ENCODE measurements at places on chromosomes 5 and 9.

DNA sequence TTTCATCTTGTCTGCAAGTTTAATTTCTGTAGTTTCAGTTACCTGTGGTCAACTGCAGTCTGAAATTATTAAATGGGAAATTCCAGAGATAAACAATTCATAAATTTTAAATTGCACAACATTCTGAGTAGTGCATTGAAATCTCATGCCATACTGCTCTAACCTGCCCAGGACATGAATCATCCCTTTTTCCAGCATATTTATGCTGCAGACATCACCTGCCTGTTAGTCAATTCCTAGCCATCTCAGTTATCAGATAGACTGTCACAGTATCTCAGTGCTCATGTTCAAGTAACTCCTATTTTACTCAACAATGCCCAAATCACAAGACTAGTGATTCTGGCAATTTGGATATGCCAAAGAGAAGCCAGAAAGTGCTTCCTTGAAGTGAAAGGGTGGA lies 223.0 kb upstream of the GRIA1 start:
- DNase-seq: no peak

DNA sequence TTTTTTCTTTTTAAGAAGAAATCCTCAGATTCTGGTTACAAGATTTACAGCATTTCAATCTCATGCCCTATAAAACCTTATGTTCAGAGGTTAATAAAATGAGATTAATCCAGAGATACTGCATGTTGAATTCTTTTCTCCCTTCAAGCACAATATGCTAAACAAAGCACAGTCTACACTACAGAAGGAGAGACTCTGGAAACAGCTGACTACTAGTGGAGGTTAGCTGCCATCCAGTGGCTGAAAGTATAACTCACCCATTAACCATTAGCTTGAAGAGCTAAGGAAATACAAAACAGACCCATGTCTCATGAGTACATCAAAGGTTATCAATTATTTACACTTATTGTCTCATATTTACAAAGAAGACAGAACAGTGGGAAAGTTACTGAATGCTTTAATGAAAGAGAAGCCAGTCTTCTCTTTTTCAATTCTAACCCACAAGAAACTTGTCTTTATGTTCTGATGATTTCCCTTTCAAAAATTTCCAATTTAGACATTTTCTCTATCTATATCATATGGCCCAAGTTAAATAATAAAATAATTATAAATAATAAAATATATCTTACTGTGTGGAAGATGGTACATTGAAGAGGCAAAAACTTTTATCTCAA lies 12.7 kb upstream of the DNAH5 start:
- DNase-seq: no peak

- no peak for DNase-seq
Measured at GRCh38 chr5:67163863-67164595, 32.6 kb downstream of the CD180 start.

GRCh38 chr9:2065704-2066103 lies 50.6 kb downstream of the SMARCA2 start:
- no peak for DNase-seq

DNA sequence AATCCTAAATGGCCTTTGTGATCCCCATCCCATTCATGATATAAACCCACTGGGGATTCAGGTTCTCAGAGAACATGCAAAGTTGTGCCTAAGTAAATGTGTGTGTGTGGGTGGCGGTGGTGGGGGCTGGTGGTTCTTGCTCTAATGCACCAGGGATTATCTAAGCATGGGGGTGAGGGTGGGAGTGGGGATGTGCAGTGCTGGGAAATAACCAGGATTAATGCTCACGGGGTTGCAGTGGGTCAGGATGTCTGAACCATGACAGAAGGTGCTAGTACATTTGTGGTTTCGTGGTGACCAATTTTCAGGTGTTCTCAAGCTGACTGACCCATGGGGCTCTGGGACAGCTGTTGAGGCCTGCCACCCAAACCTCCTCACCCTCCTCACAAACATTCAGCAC lies 101.0 kb downstream of the ZNF608 start:
- no peak for DNase-seq

Measured in activated CD4-positive, alpha-beta T cell treated with anti-CD3 and anti-CD28 coated beads for 24 hours (primary cell).